ENCODE measurements at places on chromosomes 7 and 10.
A peak's percentile ranks its signal among the peaks of the same experiment; 100 is the strongest.

DNA sequence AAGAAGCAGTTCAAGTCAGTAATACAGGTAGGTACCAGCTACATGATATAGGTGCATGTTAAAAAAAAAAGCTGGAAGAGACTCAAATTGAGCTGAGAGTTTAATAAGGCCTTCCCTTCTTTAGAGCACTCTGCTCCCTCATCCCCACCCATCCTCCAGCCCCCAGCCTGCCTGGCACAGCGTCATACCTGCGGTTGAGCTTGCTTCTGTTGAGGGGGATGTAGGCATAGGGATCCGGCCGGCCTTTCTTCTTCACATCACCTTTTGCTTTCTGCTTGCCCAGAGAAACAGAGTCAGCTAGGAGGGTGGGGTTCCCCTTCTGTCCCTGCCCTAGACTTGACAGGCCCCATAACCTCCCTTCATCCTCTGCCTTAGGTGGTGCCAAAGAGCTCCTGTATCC, 23.8 kb upstream of the FRAT2 start:
- no peak for DNase-seq

DNA sequence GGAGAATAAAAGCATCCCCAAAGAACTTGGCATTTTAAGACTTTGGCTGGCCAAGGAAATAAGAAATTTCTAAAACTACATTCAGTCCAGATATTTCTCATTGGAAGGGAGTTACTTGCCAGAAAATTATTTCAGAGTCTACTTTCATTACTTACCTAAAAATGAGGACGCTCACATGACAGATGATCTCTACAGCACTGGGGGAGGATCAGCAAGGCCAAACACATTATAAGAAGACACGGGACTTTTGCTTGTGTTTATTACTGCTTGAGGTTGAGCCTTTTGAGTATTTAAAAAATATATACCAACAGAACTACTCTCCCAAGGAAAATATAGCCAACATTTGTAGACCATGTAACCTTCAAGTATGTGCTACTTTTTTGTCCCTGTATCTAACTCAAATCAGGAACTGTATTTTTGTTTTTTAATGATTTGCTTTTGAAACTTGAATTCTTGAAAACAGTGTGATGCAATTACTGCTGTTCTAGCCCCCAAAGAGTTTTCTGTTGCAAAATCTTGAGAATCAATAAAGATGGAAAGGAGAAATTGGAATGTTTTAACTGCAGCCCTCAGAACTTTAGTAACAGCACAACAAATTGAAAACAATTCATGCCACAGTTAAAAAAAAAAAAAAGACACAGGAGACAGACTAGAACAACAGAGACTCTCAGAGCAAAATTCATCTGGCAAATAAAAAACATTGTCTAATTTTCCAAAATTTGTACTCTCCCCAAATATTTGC, 128.1 kb downstream of the ZNF438 start:
- DNase-seq = no peak

DNA sequence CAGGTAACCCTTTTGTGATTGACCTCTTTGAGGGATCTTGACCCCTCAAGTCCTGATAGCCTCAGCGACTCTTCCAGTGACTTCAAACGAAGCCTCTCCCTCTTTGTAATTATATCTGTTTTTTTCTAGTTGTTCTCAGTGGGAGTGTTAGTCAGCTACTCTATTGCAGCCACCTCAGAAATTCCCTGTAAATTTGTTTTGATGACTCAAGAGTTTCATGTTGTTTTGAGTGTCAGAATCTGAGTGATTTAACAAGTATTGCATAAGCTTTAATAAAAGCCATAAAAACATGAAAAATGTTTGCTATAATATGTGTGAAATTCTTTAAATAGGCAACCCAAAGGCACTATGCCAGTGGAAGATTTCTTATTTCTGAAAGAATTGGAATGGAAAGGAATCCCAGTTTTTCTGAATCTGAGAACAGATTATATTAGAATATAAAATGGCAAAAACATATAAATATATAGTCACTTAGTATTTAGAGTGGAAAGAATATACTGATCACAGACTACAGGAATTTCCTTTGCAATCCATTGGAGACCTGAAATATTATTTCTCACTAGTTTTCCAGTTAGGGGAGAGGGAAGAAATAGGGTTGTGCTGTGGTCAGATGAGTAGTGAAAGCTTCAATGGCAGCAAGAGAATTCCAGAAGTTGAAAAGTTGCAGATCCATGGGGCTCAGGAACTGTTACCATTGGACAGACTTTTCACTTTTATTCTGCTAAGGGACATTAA, 94.4 kb upstream of the SEMA3C start:
- peak; percentile 1 for DNase-seq

DNA sequence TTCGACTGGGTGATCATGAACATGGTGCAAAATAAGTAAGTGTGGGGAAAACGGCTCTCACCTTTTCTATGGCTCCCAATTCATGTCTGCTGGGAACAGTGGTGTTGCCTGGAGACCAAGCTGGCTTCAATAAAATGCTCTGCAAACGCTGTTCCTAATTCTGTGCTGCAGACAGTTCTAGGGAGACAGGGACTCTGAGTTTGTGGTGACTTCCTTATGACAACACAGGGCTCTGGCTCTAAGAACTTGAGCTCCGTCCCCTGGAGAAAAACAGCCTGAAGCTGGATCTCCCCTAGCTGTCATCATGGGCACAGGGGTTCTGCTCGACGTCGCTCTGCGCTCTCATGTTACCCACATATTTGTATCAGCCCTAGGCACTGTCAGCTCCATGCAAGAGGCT, 61.0 kb upstream of the INSYN2A start:
- DNase-seq = no peak
